ENCODE measurements at places on chromosomes 3 and 15.

- DNase-seq: peak; percentile 76
These were observed 56.3 kb downstream of the IL20RB start for GRCh38 chr3:137013951-137014688.

- no peak for DNase-seq
These were observed 532.8 kb upstream of the TBL1XR1 start for GRCh38 chr3:177729956-177730681.

GRCh38 chr3:25783661-25784512 lies 644 bp upstream of the NGLY1 start:
- DNase-seq: no peak

DNA sequence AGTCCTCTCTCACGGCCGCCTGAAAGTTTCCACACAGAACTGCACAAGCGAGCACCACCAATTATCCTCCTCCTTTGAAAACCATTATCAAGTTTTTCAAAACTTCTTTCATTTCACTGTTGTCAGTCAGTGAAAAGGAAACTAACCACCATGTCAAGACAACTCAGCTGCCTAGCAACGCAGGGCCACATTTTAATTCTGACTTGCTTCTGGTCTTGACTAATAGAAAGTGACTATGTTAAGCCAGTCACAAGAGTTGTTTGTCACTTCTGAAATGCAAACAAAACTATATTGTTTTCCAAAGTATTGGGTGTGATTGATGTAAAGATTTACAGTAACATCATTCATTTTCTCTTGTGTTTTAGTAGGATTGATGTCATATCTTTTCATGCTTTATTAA lies 612.8 kb upstream of the AGTR1 start:
- DNase-seq: no peak

- DNase-seq: no peak
These were observed 1037.0 kb upstream of the CFAP20DC start for GRCh38 chr3:60086811-60087210.

- no peak for DNase-seq
These were observed 3.3 kb upstream of the DCP1A start for GRCh38 chr3:53350652-53351051.

DNA sequence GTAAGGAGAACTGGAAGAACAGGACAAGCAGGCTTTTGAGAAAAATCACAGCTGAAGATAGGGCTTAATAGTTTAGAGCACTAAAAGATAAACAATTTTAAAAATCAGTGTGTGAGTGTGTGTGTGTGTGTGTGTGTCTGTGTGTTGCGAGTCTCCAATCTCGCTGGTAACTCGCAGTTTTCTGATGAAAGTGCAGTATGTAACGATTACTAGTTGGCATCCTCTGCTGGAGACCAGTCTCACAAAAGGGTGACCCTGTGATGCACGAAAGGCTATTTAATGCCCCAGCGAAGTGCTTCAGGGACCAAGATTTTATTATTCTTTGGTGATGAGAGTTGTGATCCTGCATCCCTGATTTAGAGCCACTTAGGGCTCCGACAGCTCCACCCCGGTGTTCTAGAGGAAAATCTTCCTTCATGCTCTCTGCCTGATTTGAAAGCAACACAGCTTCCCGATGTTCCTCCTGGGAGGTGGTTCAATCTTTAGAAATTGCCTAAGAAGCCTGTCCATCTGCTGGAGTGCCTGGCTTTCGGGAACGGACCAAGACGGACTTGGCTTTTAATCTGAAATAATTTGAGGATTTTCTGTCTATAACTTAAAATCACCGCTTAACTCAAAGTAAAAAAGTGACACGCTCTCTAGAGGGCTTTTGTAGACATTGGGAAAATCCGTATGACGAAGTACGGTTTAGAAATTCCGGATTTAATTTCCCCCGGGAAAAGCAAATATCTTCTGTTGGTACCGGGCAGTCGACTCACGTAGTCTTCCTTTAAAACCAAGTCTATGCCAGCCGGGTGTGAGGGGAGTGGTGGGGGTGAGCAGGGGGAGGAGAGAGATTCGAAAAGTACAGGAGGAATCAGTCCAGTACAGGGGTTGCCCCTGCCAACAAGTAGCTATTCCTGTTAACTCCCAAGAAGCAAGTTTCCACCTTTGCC lies 1.1 kb upstream of the ALCAM start:
- no peak for DNase-seq

DNA sequence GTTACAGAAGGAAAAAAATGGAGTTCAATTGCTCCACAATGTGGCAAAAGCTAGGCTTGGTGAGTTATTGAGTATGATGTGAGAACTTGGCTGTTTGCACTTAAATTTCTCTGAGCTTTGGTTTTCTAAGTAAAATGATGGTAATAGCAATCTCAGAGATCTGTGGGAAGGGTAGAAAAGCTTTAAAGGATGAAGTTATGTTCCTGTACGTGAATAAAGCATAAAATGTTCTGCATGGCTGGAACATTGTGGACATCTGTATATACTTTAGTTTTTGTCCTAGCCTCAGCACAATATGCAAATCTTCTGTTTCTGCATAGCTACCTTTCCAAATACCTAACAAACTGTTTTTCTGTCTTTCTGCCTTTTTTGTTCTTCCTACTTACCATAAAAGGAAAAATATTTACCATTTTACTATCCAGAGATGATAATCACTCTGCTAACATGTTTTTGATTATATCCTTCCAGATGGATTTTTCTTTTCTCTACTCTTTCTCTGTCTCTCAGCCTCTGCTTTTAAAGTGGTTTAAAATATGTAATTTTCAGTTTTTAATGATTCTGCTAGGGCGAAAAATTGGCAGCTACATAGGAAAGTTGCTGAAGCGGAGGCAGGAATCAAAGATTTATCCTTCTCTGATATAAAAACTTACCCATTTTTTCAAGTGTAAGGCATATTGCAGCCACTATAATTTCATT lies 188.1 kb downstream of the FNDC3B start:
- no peak for DNase-seq

DNA sequence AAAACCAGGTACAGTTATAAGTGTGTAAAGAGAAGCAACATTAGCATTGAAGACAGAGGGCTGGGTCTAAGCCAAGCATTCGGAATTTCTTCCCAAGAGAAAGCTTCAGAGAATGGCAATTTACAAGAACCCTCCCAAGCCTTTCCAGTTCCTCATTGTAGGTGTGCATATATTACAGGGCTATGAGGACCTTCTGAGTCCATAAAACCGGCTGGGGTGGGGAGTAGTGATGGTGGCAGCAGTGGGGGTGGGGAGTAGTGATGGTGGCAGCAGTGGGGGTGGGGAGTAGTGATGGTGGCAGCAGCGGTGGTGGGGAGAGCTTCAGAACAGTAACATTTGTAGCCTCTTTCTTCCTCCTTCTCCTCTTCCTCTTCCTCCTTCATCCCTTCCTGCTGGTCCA lies 368.7 kb upstream of the UMPS start:
- no peak for DNase-seq

- no peak for DNase-seq
These were observed 323.3 kb downstream of the CLSTN2 start for GRCh38 chr3:140258222-140258724.

DNA sequence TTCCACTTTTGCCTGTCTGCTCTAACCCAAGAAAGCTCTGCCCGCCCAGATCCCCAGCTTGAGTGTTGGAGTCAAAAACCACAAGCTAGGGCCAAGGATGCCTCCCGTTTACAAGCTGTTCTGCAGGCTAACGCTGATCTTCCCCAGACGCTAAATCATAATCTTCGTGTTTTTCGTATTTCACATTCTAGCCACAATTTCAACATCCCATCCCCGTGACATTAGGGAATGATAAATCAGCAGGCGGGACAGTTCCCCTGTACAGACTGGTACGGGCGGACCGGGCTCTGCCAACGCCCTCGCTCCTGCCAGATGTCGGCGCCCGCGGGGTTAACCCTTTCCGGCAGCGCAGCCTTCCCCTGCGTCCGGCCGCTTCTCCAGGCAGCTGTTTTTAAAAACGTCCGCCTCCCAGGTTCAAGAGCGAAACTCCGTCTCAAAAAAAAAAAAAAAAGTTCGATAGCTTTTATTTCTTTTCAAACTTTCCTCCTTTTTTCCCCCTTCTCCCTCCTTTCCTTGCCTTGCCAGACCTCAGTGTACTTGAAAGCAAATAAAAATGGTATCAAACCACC lies 81.0 kb upstream of the BNC1 start:
- no peak for DNase-seq

DNA sequence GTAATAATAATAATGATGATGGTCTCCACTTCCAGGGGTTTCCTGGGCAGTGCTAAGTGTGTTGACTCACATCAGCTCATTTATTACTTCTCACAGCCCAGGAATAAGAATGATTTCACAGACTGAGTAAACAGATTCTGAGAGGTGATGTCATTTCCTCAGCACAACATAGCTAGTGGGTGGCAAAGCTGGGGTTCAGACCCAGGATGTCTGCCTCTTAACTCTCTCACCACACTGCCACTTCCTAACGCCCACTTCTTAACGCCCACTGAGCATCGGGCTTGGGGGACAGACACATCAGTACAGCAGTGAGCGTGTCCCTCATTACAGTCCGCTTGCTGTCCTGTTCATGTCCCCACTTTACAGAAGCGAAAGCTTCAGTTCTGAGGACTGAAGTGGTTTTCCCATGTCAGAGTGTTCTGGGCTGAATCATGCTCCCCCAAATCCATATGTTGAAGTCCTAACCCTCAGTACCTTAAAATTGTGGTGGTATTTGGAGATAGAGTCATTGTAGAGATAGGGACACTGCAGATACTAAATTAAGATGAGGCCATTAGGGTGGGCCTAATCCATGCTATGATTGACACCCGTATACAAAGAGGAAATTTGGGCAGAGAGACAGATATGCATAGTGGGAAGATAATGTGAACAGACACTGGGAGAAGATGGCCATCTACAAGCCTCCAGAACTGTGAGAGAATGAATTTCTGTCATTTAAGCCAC lies 68.0 kb downstream of the ATP2B2 start:
- peak; percentile 38 for DNase-seq

DNA sequence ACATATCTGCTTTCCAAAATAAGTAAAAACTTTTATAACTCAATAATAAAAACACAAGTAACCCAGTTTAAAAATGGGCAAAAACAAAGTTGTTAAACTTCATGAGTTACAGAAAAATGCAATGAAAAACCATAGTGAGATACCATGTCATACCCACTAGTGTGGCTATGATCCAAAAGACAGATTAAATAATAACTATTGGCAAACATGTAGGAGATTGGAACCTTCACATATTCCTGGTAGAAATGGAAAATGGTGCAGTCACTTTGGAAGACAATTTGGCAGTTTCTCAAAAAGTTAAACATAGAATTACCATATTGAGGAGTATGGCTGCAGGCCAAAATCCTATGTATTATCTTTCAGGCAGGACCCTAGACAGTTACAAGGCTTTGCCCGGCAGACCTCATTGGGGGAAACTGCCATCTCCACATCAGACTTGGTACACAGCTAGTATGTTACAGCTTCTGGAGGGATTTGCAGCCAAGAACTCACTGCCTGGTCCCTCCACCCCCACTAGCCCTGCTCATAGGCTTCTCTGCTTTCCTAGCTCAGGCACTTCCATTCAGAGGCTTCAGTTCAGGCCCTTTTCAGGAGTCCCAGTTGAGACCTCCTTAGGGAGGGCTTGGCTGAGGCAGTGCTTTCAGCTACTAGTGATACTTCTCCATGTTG lies 147.8 kb downstream of the NEK10 start:
- no peak for DNase-seq

DNA sequence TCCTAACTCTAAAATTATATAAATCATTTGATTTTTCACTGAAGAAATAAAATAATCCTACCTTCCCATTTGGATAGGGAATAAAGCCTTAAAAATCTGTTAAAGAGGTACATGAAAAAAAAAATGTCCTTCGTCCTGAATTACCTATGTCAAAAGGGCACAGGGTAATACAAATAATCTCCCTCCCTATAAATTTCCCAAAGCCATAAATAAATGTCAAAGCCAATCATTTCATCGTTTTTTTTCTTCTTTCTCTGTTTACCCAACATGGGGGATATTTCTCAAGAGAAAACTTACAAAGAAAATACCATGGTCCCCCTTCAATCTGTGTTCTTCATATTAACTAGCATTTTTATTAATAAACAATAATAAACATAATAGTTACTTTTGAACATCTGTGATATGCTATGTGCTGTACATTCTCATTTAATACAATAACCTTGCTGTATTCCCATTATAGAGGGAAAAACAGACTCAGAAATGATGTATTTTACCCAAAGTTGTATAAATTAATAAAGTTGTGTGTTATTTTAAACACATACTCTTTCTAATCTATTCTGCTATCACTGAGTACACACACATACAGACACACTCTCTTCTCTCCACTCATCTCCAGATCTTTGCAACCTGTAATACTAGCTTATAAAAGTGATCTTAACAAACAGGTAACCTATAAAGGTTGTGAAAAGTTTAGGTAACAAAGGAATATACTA lies 910 bp upstream of the ANKRD28 start:
- DNase-seq: no peak

DNA sequence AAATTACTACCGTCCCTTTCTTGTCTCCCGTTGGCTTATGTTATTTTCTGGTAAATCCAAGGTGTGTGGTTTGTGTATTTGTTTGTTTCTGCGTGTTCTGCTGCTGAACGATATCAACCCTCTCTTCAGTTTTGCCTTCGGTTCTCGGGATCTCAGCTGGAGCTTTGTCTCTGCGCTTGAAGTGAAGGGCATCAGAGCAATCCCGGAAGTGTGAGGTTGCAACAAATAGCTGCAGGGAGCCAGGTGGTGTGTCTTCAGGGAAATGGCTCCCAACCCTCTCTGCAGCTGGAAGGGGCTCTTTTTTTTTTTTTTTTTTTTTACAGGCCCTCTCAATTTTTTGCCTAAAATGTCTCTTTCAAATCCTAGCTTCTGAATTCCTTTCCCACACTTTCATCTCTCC lies 116.4 kb upstream of the RGMA start:
- no peak for DNase-seq

DNA sequence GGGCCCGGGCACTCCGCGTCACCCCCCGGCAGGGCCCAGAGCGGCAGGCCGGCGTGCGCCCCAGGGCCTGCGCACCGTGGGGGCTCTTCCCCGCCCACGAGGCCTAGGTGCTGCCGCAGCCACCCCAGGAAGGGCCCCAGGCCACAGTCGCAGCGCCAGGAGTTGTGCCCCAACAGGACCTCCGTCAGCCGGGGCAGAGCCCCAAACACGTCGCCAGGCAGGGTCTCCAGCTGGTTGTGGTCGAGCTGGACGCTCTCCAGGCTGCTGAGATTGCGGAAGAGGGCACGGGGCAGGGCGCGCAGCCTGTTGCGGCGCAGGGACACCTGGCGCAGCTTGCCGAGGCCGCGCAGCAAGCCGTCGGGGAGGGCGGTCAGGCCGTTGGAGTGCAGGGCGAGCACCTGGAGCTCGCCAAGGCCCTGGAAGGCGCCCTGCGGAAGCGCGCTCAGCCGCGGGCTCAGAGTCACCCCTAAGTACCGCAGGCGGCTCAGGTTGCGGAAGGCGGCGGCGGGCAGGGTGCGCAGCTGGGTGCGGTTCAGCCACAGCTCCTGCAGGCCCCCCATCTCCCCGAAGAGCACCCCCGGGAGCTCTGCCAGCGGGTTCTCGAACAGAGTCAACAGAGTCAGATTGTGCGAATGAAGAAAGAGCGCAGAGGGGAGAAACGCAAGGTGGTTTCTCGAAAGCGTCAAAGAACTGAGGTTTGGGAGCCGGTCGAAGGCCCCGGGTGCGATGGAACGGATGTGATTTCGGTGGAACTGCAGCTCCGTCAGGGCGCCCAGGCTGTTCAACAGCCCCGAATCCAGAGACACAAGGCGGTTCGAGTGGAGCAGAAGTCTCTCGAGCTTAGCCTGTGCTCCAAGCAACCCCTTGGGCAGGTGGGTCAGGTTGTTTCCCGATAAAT lies 2.0 kb downstream of the GP5 start:
- DNase-seq: no peak

All from activated T-helper 9 cell treated with anti-CD3 and anti-CD28 coated beads, Interleukin-2, amount 50 U/mL, for 16 hours (primary cell).